Activated CD4-positive, alpha-beta T cell treated with anti-CD3 and anti-CD28 coated beads for 24 hours (primary cell): ENCODE measurements at places on chromosomes 12 and 14.

GRCh38 chr12:75349946-75350345 is 15.5 kb downstream of the GLIPR1L1 start:
- DNase-seq = no peak

GRCh38 chr14:87940894-87941293 is 52.1 kb downstream of the GALC start:
- no peak for DNase-seq

GRCh38 chr14:96497586-96497985 is 4.6 kb upstream of the PAPOLA start:
- no peak for DNase-seq

GRCh38 chr12:112848972-112849371 is 57.4 kb downstream of the RPH3A start:
- DNase-seq = no peak

GRCh38 chr14:32400480-32400879 is 71.4 kb downstream of the AKAP6 start:
- DNase-seq = no peak

DNA sequence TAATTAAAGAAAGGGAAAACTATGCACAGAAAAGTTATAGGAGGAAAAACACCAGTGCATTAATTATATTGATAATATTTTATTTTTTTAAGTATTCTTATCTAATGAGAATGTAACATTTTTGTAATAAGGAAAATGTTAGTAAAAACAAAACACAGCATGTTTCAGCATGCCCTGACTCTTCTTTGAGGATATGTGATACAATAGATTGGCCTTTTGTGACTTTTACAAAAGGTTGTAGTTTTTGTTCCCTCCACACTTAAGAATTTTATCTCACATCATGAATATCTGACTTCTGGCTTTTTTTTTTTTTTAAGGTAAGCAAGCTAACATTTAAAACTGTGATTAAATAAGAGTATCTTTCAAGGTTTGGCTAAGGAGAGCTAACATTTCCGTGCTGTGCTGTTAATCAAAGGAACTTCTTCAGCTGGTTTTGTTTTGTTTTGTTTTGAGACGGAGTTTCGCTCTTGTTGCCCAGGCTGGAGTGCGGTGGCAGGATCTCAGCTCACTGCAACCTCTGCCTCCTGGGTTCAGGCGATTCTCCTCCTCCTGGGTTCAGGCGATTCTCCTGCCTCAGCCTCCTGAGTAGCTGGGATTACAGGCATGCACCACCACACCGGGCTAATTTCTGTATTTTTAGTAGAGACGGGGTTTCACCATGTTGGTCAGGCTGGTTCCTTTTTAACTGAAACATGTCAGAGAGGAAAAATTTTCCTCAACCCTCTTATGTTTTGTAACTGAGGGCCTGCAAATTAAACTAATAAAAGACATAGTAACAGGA is 30.8 kb upstream of the RESF1 start:
- peak; percentile 10 for DNase-seq

DNA sequence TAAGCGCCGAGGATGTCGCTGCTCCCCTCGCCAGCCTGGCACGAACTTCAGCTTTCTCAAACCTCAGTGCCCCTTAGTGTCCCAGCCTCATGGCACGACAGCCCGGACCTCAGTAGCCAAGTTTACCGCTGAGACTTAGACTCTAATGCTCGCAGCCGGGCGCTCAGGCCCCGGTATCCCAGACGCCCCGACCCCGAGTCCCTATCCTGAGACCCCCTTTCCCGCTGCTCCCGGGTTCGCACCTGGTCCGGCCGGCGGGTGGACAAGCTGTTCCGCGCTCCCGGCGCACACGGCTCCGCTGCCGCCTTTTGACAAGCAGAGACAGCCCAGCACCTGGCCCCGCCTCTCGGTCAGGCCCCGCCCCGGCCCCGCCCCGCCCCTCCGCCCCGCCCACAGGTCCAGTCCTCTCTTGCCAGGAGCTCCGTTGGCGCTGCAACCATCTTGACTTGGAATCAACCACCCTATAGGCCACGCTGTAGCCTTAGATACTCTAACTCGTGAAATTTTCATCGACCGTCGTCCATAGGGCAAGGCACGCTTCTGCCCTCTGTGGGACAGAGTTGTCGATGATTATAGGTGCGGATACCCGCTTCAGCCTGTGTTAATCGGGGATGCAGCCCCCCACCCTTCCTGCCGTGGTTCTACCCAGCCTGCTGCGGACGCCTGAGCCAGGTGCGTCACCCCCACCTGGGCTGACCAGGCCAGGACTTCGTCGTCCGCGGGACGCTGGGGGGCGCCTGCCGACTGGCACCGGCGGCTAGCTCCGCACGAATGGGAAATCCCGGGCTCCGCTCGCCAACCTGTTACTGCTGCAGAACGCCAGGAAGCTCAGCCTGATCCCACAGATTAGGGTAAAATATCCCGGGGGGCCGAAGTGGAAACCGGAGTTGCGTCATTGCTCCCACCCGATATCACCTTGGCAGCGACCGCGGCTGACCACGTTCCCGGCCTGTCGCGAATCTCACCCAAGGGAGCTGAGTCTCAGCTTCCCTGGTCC is at the start of gene VDR:
Gene VDR (minus strand): TSS at position 282 of the 997 bp plus-strand sequence. CDS start 25,881 bp downstream, outside the sequence.
- peak; percentile 53 for DNase-seq

DNA sequence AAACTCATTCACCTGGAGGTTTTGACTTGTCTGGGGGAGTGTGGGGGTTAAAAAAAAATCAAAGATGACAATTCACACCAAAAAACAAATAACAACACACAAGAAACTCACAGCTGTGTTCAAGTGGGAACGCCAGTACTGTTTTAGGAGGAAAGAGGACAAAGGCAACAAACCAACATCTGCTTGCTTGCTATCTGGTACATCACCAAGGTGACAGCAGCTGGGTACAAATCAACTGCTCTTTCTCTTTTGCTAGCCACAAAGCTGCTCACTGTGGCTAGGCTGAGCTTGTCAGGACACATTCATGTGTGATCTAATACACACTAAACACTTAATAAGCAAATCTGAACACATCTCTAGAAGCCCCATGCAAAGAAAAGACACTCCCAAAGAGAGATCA is 128.0 kb upstream of the RAP1B start:
- no peak for DNase-seq
